Activated CD4-positive, CD25-positive, alpha-beta regulatory T cell (primary cell): ENCODE measurements at places on chromosomes 4 and X.

DNA sequence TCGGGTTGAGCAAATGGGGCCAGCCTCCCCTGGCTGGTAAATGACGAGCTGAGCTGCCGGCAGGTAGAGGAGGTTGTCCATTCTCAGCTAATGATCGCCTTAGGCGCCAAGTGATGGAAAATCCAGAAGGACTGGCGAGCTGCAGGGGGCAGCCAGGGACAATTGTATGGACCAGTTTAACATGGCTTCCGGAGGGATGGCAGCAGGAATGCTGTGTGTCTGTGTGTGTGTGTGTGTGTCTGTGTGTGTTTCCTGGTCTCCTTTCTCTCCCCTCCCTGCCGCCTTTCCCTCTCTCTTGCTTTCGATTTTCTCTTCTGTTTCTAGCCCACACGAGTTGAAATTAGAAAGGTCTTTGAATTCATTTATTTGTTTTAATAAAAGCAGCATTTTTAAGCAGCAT lies 45.2 kb upstream of the BCOR start:
- no peak for DNase-seq

DNA sequence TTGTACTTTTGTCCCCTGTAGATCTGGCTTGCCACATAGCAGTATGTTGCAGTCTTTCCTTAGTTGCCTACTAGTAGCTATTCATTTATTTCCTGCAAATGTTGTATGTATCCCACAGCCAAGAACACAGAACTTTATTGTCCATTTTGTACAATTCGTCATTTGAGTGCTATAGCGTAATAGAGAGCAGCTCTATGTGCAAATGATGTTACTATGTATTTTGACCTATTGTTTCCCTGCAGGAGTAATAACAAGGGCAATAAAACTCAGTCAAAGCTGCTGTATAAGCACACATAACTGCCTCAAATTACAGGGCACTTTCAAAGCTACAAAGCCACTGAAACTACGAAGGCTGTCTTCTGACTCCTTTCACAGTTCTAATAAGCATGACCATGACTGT lies 48.1 kb downstream of the NRK start:
- no peak for DNase-seq

DNA sequence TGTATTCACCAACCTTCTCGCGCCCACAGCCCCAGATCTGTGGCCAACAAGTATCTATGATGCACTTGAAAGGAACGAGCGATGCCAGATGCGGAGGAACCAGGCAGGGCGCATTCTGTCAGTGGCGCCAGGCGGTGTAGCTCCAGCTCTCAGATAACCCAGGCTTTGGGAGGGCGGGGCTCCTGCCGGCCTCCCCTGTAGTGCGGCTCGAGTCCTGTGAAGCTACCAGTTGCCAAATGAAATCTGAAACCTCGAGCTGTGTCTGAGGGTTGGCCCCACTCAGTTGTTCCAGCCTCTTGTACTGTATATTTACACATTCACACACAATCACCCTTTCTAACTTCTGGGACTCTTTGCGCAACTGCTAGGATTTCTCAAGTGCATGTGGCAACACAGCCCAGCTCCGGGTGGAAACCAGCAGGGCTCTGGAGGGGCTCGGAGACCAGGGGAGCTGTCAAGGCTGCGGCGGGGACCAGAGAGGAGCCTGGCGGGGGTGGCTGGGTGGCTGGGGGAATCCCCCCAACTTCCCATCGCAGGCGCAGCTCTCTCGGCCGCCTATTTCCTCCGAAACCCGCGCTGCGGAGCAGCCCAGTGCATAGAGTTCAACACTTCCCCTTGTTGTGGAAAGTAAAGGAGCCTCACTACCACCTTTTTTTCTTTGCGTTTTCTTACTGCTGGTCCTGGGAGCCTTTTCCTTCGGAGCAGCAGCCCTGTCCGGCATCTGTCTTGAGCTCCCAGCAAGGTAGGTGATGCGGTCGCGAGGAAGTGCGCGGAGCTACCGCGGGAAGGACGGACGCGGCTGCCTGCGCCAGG lies at the start of gene ARHGAP24:
Gene ARHGAP24, plus strand, starts transcription at position 333 of the 813 bp plus-strand sequence.
- DNase-seq = no peak

- DNase-seq = no peak
These were observed 55.6 kb downstream of the HAUS3 start for GRCh38 chr4:2186133-2186864.

GRCh38 chr4:144782345-144782744 lies 136.4 kb downstream of the HHIP start:
- no peak for DNase-seq

- peak; percentile 1 for DNase-seq
These were observed 373.6 kb downstream of the MID1IP1 start for GRCh38 chrX:39174772-39175417.

GRCh38 chr4:15244354-15244753 lies 183.5 kb upstream of the C1QTNF7 start:
- no peak for DNase-seq
